NCI-H1930 (cell line): ENCODE measurements at places on chromosomes 3 and 15.

GRCh38 chr3:12591997-12592715 is 35.3 kb downstream of the MKRN2 start:
- no peak for DNase-seq

GRCh38 chr15:51314391-51315337 is 23.7 kb downstream of the CYP19A1 start:
- DNase-seq, result no peak

DNA sequence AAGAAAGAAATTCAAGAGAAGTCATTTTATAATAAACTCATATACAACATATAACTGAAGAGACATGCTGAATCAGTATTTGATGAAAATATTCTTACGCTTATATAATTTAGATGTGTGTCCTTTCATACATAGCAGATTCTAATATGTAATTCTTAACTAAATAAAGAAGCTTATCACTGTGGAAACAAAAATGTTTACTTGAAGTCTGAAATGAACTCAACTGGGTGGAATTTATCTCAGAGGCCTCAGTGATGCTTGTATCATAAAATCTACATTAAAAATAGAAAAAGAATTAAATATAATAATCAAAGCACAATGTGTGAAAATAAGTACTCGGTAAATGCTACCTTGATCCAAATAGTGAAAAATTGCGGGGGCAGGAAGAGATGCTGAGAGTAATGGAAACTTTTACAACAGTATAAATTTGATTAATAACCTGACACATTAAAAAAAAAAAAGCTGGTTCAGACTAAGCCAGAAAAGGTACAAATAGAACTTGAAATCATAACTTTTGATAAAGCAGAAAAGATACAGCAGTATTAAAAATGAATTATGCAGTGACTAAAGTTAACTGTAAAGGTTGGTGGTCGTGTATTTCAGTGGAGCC is 12.0 kb upstream of the CBLB start:
- DNase-seq, result no peak

DNA sequence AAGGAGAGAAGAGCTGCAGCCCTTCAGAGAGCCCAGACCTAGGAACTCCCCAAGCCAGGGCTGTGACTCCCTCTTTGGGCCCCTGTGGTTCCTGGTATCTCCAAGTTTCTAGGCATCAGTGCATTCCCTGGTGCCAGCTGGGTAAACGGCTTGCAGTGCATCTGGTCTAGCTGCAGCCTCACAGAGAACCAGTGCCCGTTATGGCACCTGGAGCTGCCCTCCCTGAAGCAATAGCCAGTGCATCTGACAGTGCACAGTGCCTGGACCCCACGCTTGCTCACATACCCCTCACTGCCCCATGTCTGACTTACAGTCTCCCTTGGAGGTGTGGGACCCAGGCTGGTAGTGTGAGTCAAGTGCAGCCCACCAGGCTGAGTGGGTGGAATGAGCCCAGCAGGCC is 52.1 kb downstream of the LSAMP start:
- DNase-seq, result no peak

- no peak for DNase-seq
These were observed 14.4 kb downstream of the FGD5 start for GRCh38 chr3:14832975-14833722.

DNA sequence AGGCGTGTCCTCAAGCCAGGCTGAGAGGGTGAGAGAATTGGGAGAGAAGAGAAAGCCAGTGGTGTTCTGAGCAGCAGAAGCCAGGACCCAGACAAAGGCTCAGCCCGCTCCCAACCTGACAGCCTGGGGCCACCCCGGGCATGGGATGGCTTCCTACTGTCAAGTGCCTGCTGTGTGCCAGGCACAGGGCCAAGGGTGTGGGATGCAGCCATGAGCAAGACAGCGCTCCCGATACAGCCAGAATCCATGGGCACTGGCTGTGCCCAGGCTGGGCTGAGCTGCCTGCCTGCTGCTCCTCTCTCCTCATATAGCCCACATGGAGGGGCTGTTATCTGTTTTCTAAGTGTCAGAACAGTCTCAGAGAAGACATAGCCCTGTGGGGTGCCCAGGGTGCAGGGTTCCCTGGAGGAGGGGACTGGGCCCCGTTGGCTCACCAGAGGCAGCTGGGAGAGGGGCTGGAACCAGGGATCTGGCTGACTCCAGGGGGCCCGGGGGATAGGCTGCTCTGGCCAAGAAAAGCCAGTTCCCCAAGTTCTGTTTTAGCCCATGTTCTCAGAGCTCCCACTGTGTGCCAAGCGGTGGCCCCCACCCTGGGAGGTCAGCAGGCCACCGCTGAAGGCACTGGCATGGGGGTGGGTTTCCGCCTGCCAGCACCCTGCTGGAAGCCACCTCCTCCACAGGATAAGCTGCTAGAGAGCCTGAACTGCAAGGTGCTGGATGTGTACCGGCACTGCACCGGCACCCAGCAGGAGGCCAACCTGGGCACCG is 39.0 kb downstream of the CFAP100 start:
- DNase-seq, result no peak

DNA sequence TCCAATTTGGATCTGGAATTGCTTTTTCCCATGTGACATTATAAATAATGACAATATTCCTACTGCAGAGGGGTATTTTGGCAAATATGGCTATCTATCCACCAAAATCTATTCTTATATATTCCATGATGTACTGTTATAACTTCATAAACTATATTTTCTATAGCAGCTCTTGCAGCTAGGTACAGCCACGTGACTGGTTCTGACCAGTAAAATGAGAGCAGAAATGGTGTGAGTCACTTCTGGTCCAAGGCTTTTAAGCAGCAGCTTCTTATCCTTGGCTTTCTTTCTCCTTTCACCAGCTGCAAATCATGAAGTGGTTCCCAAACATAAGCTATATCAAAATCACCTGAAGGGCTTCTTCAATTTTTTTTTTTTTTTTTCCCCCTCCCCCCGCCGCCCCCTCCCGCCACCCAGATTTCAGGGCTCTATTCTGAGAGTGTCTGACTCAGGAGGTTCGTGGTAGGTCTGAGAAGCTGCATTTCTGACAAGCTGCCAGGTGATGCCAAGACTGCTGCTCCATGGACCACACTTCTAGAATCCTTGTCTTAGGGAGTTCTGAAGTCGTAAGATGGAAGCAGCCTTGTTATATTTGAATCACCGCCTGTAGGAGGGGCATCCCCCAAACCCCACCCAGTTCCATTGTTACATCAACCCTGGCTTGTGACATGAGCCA is 357.5 kb downstream of the CHST2 start:
- DNase-seq, result no peak

- no peak for DNase-seq
These were observed 69.2 kb downstream of the PLXNA1 start for GRCh38 chr3:127052121-127052561.

DNA sequence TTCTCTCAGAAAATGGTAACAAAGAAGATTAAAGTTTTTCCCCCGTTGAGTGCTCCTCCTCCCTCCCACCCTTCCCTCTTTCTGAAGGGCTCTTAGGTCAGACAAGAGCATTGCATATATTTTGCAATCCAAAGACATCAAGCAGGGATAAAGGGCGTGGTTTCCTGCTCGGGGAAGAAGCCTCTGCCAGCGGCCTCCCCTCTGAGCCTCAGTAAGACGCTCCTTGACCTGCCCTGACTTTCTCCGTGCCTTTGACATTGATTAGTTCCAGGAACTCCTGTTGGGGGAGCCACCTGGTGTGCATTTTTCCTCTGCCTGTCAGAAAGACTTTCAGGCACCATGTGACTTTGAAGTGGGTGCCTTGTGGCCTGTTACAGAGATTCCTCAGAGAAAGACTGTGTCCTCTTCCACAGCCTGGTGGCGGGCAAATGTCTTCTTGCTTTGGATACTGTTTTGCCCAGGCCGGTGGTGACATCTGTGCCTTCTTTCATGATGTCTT is 87.2 kb upstream of the TBL1XR1 start:
- DNase-seq, result no peak

DNA sequence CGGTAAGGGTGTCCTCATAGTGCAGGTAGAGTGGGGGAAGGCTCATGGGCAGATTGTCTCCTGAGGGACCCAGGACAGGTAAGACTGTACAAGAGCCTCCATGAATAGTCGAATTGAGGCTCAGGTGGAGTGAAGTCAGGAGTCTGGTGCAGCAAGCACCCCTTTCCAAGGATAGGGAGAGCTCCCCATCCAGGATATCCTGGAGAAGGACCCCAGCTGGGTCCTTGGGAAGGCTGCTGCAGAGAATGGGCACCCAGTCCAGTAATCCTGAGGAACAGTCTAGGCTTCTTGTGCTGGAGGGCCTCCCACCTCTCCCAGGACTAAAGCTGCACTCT is 592 bp downstream of the DUOXA2 start:
- no peak for DNase-seq

GRCh38 chr3:89278302-89279025 is 171.0 kb downstream of the EPHA3 start:
- DNase-seq, result no peak

GRCh38 chr3:23800731-23801130 is 5.0 kb upstream of the UBE2E1 start:
- no peak for DNase-seq

GRCh38 chr15:49462232-49462844 is 39.3 kb downstream of the FGF7 start:
- no peak for DNase-seq

- peak; percentile 0 for DNase-seq
These were observed 683 bp upstream of the CPEB1 start for GRCh38 chr15:82647835-82648256.

DNA sequence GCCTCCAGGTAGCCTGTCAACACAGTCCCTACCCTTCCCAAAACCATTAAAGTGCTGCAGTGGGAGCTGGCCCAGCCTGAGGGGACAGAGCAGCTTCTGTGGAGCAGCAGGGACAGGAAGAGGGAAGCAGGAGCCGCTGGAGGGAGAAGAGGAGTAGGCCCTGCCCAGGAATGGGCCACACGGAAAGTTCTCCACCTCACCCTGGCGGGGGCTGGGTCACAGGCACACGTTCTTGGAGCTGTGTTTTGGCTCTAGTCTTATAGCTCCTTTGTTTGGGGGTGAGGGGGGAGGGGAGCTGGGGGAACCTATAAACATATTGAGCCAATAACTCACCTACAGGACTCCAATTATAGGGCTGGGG is 508.6 kb downstream of the SHQ1 start:
- DNase-seq, result no peak

DNA sequence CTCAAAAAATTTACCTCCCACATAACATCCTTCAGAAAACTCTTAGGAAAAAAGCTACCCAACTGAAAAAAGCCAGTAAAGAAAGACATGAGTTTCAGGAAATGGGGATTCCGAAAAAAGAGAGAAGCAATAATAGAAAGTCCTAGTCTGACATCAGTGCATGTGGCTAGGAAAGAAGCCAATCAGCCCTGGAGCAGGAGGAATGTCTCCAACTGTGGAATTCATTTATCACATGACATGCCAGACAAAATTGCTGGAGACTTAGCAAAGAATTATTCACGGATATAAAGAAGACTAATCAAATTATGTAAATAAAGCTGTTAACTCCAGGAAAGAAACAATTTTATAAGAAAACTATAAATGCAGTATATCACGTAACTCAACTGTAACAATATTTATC is 258.9 kb upstream of the RARB start:
- no peak for DNase-seq

GRCh38 chr3:159947220-159947619 is 41.4 kb upstream of the IL12A start:
- DNase-seq, result no peak

GRCh38 chr3:115768661-115769060 is 145.4 kb downstream of the GAP43 start:
- no peak for DNase-seq

DNA sequence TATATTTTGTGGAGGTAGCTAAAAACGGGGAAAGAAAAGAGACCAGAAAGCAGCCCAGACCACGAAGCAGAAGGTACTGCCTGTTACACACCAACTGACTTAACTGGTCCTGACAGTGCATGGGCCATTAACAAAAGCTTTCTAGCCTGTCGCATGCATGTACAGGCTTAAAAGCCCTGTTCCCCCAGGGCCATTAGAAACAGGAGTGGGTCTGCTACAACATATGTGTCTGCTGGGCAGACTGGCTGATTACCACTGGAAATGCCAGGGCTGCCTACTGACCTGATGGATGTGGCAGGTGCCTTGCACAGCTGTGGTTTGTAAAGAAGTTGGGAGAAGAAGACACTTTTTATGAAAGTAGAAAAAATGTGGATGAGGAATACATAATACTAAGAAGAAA is 137.4 kb downstream of the GAP43 start:
- DNase-seq, result no peak

- no peak for DNase-seq
These were observed 58.2 kb downstream of the FMN1 start for GRCh38 chr15:33136353-33136752.

DNA sequence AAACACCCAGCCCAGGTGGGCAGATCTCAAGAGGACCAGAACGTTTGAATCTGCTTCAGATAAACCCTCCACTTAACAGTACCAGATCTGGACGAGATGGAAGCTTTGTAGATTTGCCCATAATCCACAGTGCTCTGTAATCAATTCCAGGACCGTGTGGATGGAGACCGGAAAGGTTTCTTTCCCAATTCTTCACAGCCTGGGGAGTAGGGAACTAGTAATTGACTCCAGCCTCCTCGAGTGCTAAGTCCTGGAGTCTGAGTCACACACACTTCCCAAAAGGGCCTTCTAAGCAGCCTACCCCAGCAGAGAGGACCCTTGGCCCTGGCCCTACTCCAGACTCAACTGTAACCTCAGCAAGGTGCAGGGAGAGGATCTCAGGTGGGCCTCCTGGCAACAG is 56.2 kb upstream of the TSEN2 start:
- no peak for DNase-seq

- peak; percentile 4 for DNase-seq
These were observed 748 bp downstream of the CCNL1 start for GRCh38 chr3:157159037-157159761.

- no peak for DNase-seq
These were observed 44.4 kb upstream of the SLC6A11 start for GRCh38 chr3:10771486-10772270.

GRCh38 chr3:17894434-17895060 is 152.1 kb upstream of the TBC1D5 start:
- DNase-seq, result no peak

DNA sequence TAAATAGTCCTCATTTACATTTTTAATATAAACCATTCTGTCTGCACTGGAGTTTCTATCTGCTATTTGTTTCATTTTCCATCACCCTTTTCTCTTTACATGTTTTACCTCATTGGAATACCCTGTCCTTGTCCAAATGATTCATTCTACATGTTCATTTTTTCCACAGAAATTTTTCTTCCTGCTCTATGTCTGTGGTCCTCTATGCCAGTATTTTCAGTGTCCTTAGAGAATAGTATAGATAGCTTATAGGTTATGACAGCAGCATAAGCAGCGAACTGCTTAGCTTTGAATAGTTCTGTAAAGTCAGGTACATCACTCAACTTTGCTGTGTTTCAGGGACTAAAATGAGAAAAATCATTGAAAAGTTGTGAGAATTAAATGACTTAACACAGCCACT is 742.3 kb upstream of the CBLB start:
- DNase-seq, result no peak

DNA sequence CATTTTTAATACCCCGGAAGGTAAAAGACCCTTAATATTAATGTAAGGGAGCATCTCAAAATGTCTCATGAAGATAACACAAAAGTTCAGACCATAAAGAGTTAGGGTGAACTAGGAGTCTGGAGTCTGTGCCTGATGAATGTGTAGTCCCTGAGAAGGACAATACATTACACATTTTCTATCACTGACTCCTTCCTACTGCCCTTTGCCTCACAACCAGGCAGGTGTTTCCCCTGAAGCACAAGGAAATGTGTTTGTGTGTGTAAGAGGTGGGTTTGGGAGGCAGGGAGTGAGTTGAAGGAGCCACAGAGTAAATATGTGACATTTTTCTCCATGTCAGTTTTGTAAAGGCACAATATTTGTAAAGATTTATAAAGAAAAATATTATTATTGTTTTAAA is 59.1 kb downstream of the SSR3 start:
- DNase-seq, result no peak

GRCh38 chr15:84914909-84915605 is 30.6 kb downstream of the SLC28A1 start:
- no peak for DNase-seq
